HFFc6 (cell line): ENCODE measurements at places on chromosomes 1 and 21. TPM values are rescaled to one million over a fixed set of nuclear protein-coding genes. Genes with fewer than 3 reads are reported as not detected.

GRCh38 chr1:58629031-58629462, 52.0 kb upstream of the TACSTD2 start:
- DNase-seq = peak; percentile 76

PLEKHA6 gene
- total RNA-seq = 1.5 to 2.6 TPM (median 2.3 TPM) in 3 replicates

- no peak for DNase-seq
Observed at GRCh38 chr1:204991342-204991844, 51.6 kb upstream of the CNTN2 start.

GRCh38 chr21:32325706-32326105, 27.1 kb downstream of the MRAP start:
- no peak for DNase-seq

GRCh38 chr1:61244114-61244513, 161.8 kb downstream of the NFIA start:
- no peak for DNase-seq

DNA sequence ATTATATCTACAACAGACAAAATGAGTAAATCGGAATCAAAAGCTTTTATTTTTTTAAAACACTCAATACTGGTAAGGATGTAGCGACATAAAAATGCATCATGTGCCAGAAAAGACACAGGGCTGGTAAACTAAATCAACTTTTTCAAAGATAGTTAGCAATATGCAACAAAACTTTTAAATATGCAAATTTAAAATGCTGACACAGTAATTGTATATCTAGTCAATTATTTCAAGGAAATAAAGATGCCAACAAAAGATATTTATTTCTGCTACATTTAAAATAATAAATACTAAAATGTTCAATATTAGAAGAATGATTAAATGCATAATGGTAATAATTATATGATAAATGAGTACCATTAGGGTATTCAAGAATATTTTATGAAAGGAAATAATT, 295.1 kb downstream of the SMYD3 start:
- DNase-seq = no peak

DNA sequence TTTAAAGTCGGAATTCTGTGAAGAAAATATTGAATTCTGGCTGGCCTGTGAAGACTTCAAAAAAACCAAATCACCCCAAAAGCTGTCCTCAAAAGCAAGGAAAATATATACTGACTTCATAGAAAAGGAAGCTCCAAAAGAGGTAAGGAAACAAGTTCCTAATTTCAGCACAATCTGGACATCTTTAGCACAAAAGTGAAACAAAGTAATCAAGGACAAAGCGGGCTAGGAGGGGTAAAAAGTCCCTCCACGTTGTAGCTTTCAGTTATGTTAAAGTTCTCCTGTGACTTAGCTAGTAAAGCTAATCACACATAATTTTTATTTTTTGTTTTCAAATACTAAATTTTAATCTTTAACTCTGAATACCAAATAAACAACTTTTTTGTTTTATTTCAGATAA, 2.2 kb downstream of the RGS2 start:
- DNase-seq = no peak

SPATA21 gene
- total RNA-seq = not detected in 3 replicates

MFSD2A gene
- total RNA-seq = 3.4 to 4.8 TPM (median 3.8 TPM) in 3 replicates

DVL1 gene
- total RNA-seq = 78.9 to 96.6 TPM (median 84.2 TPM) in 3 replicates
